ENCODE measurements at places on chromosomes 16 and 17.

DNA sequence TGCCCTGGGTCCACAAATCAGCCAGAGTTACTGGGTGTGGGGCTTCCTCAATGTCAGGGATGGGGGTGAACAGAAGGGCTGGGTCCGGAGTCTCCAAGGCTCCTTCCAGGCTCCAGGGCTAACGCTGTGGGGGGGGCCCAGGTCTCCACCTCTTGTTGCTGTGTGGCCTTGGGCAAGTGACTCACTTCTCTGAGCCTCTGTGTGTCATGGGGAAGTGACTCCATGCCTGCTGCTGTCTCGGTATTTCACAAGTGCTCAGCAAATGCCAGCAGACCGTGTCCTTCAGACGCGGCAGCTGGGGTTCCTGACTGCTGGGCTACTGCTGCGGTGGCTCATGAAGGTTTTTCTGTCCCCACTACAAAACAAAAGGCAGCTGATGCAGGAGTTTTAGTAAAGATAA, 26.6 kb downstream of the JPH3 start:
- DNase-seq, result no peak

DNA sequence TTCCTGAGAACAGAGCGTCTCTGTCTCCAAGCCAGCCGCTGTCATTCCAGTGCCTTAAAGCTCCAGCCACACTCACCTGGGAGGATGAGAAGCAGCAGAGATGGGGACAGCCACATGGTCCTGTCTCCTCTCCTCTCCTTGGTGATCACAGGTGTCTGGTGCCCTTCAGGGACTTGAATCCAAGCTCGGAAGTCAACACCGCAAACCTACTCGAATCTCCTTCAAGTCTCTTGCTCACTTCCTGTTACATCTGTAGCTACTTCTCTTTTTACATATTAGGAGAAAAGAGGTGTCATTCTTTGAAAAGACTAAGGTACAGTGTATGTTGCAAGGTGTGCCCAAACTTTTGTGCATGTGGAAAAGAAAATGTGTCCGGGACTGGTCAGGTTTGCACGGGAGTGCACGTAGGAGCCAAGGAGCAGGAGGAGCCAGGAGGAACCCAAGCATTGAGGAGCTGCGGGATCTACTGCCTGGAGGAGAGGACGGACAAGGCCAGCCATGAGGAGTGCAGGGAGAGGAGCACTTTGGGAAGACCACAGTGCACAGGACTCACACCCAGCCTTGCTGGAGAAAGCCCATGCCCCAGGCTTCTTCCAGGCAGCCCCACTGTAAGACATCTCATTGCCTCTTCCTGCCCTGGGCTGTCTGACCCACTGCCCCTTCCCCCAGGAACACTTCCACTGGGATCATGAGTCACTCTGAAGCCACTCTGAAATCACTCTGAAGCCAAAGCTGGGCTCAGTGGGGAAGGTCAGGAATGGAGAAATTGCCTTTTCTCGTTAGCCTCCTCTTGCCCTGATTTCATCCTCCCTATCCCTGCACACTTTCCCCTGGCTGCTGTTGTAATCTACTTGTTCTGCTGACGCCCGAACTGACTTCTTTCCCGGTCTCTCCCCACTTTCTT, at the start of gene CD300LD:
Gene CD300LD (minus strand): TSS at position 197 of the 904 bp plus-strand sequence. CDS start 81 bp downstream, at position 116.
- no peak for DNase-seq

GRCh38 chr17:31696184-31696602, 162.9 kb downstream of the COPRS start:
- no peak for DNase-seq

- no peak for DNase-seq
Observed at GRCh38 chr16:82917886-82918595, 291.3 kb downstream of the CDH13 start.
